ENCODE measurements at places on chromosomes 4 and X. TPM values are rescaled to one million over a fixed set of nuclear protein-coding genes. Genes with fewer than 3 reads are reported as not detected.

Gene RAB9A
- 22.2 TPM for total RNA-seq

DNA sequence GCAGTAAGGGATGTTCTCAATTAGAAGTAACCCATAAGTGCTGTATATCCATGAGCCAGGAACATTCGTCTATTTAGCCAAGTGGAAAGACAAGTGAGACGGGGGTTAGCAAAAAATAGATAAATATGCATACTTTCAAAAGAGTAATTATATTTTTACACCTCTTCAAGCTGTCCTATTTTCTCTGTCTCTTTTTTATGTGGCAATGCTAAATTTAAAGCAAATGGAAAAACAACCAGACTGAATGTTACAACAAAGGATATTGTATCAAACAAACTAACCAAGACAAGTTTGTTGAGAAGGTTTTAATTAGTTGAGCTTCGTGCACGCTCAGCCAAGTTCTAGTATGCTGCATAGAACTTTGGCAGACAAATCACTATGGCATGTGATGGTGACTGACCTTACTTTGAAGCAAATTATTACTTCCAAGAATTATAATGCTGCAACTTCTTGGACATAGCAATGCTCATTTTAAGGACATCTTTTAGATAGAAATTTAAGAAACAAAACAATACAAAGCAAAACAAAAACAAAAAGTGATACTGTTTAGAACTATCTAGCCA is 61.4 kb upstream of the TMEM150C start:
- DNase-seq, result no peak

- DNase-seq, result no peak
Measured at GRCh38 chr4:37892641-37893040, 1.8 kb downstream of the TBC1D1 start.

- DNase-seq, result no peak
Measured at GRCh38 chr4:138868562-138868961, 147.0 kb upstream of the NOCT start.

GRCh38 chr4:19146038-19146437 is 1105.7 kb upstream of the SLIT2 start:
- DNase-seq, result no peak

DNA sequence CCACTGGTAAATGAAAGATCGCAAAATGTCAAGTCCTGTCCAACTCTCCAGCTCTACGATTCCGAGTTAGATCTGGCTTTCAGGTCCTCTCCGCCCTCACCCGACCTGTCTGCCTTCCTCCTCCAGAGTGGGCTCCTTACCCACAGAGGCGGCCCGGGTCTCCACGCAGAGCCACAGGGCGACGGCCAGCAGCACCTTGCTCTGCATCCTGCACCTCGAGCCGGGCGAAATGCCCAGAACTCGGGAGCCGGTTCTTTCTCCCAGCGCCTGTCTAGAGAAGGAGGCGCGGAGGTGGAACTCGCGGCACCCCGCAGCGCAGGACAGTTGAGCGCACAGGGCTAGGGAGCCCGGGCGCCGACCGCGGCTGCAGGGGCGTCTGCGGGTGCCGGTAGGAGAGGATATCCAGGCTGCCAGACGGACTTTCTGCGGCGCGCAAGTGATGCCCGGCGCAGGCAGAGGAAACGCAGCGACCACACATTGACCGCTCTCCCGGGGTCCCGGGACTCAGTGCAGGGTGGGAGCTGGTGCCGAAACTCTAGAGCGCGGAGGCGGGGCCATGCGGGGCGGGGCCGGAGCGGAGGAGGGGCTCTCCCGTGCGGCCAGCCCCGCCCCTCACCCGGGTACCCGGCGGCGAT is at the start of gene KDR:
Gene KDR, minus strand, starts transcription at position 509 of the 635 bp plus-strand sequence. Its CDS starts 302 bp downstream, at position 207.
- DNase-seq, result peak; percentile 92

DNA sequence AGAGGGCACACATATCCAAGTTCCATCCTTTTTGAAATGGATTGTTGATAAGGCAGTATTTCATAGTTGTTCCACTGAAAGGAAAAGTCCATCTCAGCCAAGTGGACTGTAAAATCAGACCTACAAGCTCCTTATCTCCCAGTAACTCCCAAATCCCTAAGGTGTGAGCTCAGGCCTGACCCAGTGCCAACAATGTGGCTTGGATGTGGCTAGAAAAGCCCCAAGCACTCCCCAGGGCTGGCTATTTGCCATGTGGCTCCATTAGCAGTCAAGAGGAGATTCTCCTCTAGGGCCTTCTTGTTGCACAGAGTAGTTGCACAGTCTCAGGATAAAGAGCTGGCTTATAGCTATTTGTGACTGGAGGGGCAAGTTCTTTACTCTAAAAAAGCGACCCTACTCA is 25.0 kb upstream of the DGKK start:
- DNase-seq, result no peak

- DNase-seq, result no peak
Measured at GRCh38 chrX:27966492-27966891, 14.8 kb downstream of the DCAF8L1 start.

Gene TLR8
- not detected for total RNA-seq

DNA sequence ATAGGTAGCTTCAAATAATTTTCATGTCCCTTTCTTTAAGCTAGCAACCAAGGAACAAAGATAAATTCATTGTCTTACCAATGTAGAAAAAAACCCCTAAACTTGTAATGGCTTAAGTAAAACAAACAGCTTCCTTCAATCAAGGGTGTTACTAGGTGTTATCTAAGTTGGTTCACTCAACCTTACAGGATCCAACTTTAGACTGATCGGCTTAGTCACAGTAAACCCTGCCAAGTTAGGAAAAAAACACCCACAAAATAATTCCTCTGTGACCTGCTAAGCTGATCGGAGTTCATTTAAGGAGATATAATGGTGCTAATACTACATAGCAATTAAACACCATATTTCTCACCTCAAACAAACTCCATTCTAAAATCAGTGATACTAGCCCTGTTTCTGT is 10.1 kb downstream of the AIFM1 start:
- no peak for DNase-seq

DNA sequence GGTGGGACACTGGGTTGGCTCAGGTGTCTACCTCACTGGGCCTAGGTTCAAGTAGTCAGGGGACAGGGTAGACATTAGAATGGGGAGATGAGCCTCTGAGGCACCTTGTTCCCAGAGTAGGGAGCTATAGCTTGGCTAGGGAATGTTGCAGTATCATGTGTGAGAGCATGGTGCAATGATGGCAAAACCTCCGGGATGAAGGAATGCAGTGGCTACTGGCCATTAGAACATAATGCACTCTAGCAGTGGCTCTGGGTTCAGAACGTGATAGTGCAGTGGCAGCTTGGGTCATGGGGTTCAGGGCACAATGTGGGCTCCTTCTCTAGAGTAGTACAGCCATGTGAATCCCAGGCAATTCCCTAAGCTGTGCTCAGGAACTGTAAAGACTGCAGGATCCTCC is 471.5 kb downstream of the CCSER1 start:
- no peak for DNase-seq

Measured in endodermal cell (in vitro differentiated cells).